ENCODE measurements at places on chromosomes 11 and 22.

- DNase-seq: no peak
Measured at GRCh38 chr11:3894128-3894731, 38.8 kb downstream of the STIM1 start.

DNA sequence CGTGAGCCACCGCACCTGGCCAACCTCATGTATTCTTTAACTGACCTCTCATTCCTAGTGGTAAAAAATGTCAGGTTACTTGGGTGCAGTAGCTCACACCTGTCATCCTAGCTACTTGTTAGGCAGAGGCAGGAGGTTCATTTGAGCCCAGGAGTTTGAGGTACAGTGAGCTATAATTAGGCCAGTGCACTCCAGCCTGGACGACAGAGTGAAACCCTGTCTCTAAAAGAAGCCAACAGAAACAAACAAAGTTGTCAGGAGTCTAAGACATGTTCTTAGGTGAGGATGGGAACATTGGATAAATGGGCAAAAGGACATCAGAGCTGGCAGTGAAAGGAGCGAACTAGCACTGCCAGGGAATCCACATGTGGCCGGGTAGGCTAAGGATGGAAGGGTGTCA, 18.1 kb downstream of the MADD start:
- no peak for DNase-seq

DNA sequence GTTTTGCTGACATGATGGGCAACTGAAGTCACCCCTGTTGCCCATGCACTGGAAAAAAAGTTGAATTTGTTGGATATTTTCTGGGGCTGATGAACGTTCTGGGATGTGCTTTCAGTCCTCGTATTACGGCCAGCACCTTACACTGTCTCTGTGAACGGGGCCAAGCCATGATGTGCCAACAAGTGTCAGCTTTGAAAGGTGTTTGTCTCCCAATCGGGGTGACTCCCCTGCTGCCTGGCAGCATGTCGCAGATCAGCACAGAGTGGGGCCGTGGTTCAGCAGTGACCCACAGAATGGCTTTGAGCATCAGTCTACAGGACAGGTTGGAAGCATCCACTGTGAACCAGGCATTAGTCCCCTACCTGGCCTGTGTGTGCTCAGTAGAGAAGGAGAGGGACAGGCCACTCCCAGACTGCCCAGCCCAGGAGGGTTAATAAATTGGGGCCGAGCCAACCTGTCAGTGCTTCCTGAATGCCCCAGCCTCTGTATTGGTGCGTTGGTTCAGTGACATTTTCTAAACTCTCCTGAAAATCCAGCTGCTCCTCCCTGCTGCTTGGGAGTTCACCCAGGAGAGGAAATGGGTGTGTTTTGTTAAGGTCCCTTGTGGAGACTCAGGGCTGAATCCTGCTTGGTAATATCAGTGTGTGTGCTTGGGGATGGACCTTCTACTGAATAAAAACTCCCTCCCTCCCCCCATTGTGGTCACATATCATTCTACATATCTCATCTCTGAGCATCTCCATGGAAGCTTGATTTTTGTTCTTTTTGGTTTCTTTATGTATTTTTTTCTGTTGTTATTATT, 50.7 kb upstream of the TTC12 start:
- DNase-seq: no peak

- no peak for DNase-seq
Measured at GRCh38 chr22:47836957-47837356, 1074.5 kb downstream of the TBC1D22A start.

DNA sequence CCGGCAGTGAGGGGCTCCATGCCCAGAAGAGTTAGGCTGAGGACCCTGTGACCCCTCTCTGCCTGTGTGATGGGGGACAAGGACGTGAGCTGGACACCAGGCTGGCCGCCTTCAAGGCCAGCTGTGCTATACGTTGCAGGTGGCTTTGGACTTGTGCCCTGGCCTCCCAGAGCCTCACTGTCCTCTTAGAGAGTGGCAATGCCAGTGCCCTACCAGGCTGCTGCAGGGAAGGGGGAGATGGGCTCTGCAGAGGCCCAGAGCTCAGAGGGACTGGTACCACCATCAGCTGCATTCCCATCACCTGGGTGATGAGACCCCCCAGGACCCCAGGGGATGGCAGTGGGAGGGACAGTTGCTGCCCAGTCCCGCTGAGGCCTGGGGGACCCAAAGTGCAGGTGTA, 90.4 kb upstream of the SHISAL1 start:
- no peak for DNase-seq

GRCh38 chr11:1814691-1815090, 20.1 kb upstream of the SYT8 start:
- DNase-seq: no peak

- DNase-seq: no peak
Measured at GRCh38 chr22:39298241-39298987, 21.0 kb downstream of the RPL3 start.

DNA sequence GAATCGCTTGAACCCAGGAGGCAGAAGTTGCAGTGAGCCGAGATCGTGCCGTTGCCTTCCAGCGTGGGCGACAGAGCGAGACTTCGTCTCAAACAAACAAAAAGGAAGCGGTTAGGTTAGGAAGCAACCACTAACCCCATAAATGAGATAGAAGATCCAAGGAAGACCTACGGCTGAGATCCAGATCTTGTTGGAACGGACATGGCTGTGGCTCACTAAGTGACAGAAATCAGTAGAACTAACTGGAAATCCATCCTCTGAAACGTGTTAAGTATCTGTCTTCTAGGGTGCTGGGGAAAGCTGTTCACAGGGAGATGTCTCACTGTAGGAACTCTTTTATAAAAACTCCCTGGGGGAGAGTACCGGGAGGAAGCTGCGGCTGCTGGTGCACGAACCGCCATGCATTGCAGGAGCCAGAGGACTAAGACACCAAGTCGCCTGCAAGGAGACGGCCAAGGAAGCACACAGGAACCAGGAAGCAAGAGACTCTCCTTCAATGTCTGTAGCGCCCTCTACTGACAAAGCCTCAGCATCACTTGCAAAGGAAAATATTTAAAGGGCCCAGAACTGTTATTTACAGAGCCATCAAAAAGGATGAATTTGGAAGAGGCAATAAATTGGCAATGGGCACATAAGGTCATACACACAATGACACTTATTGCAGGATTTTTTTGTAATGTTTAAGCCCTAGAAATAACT, 16.9 kb upstream of the SPTY2D1 start:
- DNase-seq: peak; percentile 75

DNA sequence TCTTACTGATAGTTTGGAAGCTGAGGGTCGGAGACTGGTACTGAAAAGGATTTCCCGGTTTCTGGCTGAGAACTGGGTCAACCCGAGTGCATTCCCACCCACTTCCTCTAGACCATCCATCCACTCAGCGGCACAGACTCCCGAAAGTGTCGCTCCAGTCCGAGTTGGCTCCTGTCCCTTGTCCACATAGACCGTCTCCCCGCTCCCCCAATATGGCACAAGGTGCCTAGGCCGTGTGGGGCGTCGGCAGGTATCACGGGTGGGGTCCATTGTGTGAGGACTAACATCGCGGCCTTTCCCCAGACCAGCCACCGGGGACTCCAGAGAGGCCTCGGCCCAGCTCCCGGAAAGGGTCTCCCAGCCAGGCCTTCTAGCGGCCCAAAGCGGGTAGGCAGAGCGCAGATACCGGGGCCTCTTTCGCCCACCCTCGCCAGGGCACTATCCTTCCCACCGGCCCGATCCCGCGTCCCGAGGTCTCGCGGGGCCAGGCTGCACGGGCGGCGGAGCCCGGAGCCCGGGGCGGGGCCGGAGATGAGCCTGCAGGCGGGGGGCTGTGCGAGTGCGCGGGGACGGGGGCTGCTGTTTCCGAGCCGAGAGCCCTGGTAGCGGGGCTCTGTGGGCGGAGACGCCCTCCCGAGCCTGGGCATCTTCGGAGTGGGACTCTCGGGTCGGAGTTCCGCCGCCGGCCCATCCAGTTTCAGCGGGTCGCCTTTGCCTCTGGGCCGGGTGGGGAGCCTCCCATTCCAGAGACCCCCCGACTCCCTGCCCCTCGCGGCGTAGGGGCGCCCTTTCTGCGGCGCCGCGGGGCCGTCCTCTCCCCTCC, 21.1 kb downstream of the SERPINH1 start:
- no peak for DNase-seq

DNA sequence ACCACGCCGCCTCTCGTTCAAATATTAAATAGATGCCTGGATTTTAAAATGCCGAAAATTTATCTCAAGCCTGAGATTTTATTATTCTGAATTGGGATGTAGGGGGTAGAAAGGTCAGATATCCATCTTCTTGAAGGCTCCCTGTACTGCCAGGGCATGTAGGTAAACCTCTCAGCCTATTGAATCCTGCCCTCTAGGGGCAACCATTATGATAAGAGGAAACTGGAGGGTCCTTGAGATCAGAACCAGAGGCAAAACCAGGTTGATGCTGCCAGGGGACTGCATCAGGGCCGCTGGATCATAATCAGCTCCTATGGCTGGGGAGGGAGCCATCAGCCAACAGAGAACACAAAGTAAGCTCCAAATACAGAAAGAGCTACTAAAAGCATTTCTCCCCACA, 92.4 kb downstream of the KCNC1 start:
- DNase-seq: peak; percentile 54

- DNase-seq: no peak
Measured at GRCh38 chr11:59283311-59283710, 70.6 kb upstream of the MPEG1 start.

- no peak for DNase-seq
Measured at GRCh38 chr11:41256041-41256440, 203.4 kb downstream of the LRRC4C start.

- DNase-seq: no peak
Measured at GRCh38 chr11:68343761-68344256, 31.4 kb downstream of the LRP5 start.

DNA sequence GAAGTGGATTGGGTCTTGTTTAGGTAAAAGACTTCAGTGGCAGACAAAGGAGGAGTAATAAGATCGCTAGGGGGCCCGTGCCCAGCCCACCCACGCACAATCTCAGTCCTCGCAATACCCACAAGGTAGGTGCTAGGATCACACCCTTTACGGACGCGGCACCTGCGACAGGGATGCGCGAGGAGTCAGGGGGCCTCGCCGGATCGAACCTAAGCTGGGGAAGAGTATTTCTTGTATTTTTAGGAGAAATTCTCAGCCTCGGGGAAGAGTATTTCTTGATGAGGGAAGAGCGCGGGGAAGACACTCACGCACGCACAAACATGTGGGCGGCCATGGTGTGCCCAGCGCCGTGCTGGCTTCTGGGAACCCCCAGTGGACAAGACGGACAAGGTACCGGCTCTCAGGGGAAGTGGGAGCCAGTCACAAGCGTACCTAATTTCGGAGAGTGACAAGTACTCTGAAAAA, 745 bp upstream of the FAM118A start:
- DNase-seq: no peak

DNA sequence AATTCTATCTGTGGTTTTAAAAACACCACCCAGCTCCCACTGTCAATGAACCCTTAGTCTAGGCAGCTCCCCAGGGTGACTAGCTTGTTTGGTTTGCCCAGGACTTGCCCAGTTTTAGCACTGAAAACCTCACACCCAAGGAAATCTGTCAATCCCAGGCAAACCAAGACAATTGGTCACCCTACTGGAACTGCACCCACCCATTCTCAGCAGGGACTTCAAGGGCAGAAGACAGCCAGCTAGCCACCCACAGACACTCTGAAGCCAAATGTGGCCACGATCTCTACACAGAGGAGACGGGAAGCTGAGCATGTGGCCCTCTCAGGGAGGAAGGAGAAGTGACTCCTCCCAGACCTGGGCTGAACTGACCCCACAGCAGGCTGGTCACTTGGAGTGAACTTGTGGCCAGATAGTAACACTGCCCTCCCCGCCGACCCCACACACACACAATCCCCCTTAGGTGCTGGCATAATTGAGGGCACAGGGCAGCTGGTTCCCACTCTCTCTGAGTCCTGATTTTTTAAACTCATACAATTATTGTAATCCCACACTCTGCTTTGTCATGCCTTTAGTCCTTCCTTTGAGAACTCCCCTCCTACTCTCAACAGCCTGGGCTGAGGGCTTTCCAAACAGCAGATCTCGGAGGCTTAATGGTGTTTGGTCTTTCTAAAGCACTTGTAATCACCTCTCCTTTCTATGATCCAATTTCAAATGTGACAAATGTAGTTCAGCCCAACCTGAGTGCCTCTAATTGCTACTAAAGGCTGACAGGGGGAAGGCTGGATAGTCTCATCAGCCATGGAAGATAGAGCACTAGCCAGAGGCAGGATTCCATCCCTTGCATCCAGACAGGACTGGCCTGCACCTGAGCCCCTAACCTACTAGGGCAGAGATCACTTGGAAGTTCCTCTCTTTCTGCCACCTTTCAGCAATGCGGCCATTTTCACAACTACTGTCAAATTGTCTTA, 74.7 kb upstream of the DRD2 start:
- no peak for DNase-seq

DNA sequence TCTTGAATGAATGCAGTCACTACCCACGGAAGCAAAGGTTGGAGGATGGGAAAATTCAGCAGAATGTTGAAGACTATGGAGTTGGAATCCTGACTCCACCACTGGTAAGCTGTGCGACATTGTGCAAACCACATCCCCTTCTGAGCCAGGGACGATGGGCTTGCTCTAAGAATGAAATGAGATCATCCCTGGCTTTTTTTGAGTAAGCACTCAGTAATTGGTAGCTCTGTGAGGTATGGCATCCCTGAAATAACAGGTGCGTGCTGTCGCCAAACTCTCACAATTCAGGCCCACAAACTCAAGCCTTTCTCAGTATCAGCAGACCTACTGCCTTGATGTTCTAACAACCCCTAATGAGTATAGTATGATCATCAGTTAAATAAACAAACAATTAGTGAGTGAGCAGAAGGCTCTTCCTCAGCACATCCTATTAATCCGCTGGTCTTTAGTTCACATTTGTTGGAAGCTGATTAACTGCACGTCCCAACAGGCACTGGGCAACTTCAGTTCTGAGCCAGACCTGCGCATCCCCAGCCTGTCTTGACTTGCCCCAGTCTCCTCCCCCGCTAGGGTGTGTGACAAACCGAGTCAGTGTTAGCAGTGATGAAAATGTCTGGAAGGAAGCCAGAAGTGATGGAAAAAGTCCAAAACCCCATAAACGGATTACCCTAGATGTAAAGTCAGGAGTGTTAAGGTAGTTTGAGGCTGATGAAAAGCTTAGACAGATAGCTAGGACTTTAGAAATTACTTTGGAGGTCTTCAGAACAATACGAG, 235.5 kb downstream of the GRIK4 start:
- DNase-seq: peak; percentile 89

GRCh38 chr11:103051151-103051801, 40.7 kb downstream of the DCUN1D5 start:
- DNase-seq: no peak

- no peak for DNase-seq
Measured at GRCh38 chr11:18010977-18011586, 1.8 kb downstream of the SERGEF start.

GRCh38 chr11:12319461-12319951, 57.9 kb upstream of the PARVA start:
- peak; percentile 71 for DNase-seq

Measured in D341Med (cell line).